AG09309 (cell line): ENCODE measurements at places on chromosomes 2 and 18.

- DNase-seq = no peak
These were observed 69.0 kb upstream of the DDX18 start for GRCh38 chr2:117745537-117745936.

DNA sequence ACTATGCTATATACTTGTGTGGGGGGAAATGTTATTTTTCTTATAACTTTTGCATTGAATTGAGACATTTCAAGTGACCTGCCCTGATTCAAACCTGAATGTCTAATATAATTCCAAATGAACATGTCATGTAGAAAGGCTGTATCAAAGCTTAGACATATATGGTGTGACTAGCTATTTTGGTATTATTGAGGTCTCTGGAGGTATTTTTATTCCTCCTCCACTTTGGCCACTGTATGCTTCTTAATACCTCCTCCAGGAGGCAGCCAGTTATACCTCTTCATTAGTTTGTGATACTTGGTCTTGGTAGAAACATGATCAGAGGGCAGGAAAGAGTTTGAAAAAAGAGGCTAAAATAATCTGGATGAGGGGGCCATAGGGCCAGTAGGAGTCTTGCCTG lies 217.1 kb downstream of the TCF4 start:
- DNase-seq = no peak

- no peak for DNase-seq
These were observed 138.5 kb downstream of the ARHGAP28 start for GRCh38 chr18:6868033-6868432.

- no peak for DNase-seq
These were observed 252.4 kb upstream of the COL3A1 start for GRCh38 chr2:188721784-188722183.

DNA sequence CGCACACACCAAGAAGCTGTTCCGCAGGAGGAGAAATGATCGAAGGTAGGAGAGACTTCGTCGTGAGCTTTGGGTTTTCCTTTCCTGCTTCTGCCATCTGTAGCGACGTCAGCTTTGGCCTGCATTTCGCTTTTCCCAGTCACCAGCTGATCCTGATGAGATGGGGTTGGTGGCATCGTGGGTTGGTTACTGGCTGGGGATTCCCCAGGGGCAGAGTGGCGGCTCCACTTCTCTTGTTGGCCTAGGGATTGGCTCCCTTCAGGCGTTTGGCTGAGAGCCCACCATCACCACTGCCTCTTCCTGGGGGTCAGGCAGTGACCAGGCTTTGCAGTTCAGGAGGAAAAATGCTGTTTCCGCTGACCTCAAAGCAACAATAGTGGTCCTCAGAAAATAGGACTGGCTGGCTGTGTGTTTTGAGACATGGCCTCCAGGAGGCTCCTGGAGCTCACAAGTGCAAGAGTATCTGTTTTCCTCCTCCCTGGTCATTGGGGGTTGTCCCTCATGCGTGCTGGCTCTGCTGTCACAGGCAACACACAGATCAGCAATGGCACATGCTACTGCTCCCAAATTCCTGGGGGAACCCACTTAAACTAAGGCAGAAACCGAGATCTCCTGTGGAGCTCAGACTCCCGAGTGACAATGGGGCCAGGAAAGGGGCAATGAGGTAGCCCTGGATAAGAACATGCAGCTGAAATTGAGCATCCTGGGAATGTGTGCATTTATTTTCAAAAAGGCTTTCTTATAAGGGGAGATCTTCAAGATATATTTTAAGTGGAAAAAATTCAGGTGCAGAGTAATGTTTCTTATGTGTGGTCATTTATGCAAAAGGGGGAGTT lies 173.0 kb downstream of the CTIF start:
- DNase-seq = no peak

GRCh38 chr2:61263830-61264229 lies 101.8 kb downstream of the C2orf74 start:
- DNase-seq = no peak

- DNase-seq = no peak
These were observed 233.4 kb upstream of the CNTNAP5 start for GRCh38 chr2:123791684-123792083.

GRCh38 chr18:8359076-8359475 lies 250.2 kb upstream of the RAB12 start:
- DNase-seq = no peak

DNA sequence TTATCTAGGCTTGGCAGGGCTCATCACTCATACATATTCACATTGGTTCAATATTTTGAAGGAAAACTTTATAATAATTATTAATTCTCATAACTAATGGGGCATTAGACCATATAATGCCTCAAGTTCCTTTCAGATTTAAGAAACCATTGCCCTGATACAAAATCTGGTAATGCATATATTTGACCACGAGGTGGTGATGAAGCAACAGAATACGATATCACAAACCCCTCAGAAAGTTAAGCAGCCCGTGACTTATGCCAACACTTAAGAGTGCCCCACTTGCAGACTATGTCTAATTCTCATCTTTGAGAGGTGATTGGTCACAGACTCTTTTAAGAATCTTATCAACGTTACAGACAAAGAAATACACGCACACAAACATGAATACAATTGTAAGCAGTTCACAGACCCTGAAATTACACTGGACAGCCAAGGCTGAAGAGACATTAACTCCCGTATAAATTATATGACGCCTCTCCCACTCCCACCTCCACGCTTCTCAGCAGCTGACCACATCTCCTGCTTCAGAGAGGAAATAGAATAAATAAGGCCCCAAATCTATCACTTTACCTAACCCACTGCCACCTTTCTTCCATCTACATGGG lies 20.7 kb upstream of the DNAH6 start:
- peak; percentile 34 for DNase-seq
